ENCODE measurements at places on chromosomes 16 and 17. TPM values are rescaled to one million over a fixed set of nuclear protein-coding genes. Genes with fewer than 3 reads are reported as not detected.

Gene ZNF18
- 5.0 TPM for polyA plus RNA-seq

Gene FBXW10B
- 19.5 TPM for polyA plus RNA-seq

DNA sequence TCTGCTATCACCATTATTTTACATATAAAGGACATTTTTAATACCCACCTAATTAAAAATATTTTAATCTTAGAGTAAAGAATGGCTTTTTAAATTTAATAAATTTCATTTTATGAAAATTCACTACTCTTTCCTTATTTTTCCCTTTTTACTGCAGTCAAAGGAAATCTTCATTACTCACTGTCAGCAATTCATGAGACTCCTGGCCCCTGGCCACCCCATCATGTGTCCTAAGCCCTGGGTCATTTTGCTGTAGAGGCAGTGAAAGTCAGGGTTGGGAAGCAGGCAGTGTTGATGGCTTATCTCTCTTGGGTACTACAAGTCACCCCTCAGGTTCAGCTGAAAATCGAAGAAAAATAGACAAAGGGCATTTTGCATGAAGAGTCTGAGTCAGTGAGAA, 468.6 kb upstream of the CCL2 start:
- DNase-seq: no peak

Gene KRT28
- polyA plus RNA-seq: not detected

- DNase-seq: no peak
These were observed 116.3 kb downstream of the SOX9 start for GRCh38 chr17:72236980-72237633.

All from A549 (cell line).